Left ventricle myocardium superior (tissue), 1 donor: ENCODE measurements at places on chromosomes 2 and 18. TPM values are rescaled to one million over a fixed set of nuclear protein-coding genes. Genes with fewer than 3 reads are reported as not detected.

The APLF gene
- total RNA-seq, result 3.9 TPM

The LIMS3 gene
- 2.6 TPM for total RNA-seq

The HOXD4 gene
- 0.22 TPM for total RNA-seq

The C2orf72 gene
- total RNA-seq, result 0.07 TPM

The NR4A2 gene
- total RNA-seq, result 1.4 TPM

The IL36RN gene
- not detected for total RNA-seq

DNA sequence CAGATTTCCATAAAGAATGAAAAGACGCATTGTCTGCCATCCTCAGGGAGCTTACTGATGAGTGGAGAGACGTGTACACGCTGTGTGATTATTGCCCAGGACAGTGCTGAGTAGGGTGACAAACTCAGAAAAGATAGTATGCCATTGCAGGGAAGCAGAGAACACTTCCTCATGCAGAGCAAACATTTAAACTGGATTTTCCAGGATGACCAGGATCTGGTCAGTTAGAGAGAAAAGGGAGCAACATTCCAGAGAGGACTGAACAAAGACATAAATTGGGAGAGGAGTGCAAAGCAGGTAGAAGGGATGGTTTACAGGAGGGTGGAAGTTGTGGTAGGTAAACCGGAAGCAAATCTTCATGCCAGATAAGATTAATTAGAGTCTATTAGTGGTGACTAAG lies 2.3 kb downstream of the SLC9A2 start:
- DNase-seq, result no peak

DNA sequence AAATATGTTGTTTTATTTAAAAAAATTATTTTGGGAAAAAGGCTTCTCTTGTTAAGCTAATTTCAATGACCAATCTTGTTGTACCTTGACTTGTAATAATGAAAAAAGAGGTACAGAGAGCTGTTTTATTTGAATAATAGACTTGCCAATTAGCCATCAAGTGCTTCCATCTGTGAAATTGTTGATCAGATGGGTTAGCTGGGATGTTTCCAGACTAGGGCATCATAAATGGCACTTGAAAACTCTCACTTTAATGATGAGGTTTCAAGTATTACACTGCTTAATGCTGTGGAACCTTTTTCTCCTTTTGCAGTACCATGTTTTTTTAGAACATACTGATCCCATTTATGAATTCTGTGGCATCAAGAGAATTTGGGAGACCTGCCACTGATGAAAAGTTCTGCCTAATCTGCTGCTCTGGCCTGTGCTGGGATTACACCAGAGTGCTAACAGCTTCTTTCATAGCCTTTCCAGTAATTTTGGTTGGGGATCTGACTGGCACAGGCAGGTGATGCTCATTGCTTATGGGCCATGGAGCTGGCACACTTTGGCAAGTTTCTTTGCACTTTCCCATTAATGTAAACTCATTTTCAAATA lies 24.2 kb downstream of the PSMD14 start:
- DNase-seq, result no peak

DNA sequence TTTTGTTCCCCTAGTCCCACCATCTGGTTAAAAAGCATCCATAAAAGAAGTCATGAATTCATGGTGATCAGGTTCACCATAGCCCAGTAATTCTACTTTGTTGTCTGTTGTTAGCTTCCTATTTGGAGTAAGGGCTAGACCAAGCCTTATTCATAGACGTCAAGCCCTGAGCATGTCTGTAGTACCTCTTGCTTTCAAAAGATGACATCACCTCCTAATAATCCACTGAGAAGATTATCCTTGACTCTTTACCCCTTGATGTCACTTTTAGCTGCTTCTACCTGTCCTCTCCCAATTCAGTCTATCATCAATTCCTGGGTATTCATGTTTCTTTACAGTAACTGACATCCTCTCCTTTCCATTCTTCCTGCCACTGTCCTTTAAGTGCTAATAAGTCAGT lies 90.1 kb downstream of the EML6 start:
- DNase-seq, result no peak

- no peak for DNase-seq
Observed at GRCh38 chr2:219789476-219789875, 162.0 kb downstream of the SLC4A3 start.

- peak; percentile 62 for DNase-seq
Observed at GRCh38 chr2:105671156-105671555, 73.6 kb upstream of the NCK2 start.

- no peak for DNase-seq
Observed at GRCh38 chr18:54786206-54786605, 42.1 kb upstream of the RAB27B start.

- no peak for DNase-seq
Observed at GRCh38 chr2:144546933-144547332, 27.0 kb upstream of the ZEB2 start.

DNA sequence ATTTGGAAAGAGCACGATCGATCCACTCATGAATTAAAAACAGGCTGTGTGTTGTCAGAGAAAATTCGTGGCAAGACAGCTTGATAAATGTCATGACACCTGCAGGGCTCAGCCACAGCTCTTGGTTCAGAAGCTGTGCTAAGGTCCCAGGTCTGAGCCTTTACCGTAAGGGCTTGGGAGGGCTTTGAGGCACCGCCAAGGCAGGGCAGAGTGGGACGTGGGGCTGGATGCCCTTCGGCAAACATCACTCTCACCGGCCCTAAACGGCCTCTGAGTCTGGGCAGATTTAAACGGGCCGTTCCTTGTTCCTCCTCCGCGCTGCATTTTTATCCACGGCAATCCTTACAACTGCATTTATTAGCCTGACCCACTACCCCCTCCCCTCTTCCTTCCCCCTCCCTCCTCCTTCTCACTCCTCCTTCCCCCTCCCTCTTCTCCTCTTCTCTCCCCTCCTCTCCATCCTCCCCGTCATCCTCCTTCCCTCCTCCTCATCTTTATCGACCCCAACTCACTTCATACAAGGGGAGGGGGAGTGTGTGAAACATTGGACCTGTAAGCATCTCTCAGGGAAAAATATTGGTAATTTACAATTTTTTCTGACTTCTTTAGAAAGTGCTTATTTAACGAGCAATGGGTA lies 33.9 kb downstream of the MBP start:
- DNase-seq, result no peak

DNA sequence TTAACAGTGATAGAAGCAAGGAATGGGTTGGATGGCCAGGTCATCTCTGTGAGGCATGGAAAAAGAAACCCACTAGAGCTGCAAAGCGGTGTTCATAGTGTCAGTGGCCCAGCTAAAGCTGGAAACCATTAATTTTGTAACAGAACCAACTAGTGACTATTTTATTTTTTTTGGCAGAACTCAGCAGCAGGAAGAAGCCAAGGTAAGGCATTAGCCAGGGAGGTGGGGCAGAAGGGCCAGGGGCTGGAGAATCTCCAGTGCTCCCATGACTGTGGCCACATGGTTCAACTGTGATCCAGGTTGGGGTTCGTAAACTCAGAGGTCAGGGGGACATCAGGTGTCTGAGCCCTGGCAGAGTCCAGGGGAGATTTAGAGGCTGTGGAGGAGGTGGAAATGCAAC lies 25.9 kb upstream of the YES1 start:
- no peak for DNase-seq

DNA sequence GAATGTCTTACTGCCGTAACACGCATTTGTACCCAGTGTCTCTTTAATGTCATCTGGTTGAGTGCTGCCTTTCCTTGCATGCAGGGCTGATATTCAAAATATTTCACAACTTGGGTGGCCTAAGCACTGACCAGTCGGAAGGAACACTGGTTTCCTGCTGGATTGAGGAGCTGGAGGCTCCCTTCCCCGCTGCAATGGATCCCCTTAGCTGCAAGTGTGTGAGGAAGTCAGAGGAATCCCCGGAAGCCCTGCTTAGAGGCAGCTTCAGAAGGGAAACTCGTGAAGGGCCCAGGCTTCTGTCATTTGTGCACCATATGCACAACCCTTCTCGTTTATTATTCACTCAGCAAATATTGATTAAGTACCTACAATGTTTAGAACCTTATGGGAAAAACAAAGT lies 33.2 kb upstream of the SP3 start:
- no peak for DNase-seq

DNA sequence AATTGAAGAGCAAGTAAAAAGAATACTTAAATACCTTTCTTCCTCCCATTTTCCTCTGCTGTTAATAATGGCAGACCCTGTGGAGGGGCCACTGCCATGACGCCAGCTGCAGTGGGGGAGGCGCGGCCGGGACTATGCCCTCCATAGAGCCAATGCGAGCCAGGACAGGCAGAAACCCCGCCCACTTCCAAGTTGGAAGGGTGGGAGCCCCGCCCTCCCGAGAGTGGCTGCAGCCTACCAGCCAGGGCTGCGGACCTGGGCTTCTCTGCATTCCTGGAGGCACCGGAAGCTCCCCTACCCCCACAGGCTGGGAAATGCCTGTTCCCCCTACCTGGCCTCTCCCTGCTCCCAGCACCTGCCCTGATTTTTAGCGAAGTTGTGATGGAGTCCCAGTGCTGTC lies 439.4 kb upstream of the CDH19 start:
- DNase-seq, result peak; percentile 14

DNA sequence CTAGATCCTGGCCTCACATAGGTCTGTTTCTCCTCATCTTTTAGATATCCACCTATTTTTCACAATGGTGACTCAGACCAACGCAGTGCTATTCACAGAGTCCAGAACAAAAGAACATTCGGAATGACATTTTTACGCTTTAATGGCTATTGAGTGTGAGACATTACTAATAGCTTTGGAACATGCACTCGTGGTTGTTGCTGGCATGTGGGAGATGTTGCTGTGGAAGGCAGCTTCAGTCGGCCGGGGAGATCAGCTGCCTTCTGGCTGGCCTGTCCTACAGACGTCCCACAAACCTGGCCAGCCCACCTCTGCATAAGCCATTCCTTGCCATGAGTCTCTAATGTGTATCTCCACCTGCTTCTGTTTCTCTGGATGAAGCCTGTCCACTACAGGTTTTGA lies 3.4 kb downstream of the MBP start:
- DNase-seq, result no peak

DNA sequence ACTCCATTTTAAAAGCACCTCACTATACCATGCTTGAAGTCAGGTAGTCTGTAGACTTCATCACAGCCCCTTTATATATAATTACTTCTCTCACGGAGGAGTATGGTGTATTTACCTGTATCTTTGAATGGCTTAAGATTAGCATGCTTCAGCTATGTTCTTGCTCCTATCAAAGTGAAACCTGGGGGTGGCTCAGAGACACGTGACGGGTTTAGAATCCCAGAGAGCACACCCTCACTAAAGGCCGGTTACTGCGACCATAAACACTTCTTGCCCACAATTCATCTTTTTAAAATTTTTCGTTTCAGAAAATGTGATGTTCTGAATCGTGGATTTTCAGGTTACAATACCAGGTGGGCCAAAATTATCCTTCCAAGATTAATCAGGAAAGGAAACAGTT lies 3.6 kb downstream of the IAH1 start:
- no peak for DNase-seq

DNA sequence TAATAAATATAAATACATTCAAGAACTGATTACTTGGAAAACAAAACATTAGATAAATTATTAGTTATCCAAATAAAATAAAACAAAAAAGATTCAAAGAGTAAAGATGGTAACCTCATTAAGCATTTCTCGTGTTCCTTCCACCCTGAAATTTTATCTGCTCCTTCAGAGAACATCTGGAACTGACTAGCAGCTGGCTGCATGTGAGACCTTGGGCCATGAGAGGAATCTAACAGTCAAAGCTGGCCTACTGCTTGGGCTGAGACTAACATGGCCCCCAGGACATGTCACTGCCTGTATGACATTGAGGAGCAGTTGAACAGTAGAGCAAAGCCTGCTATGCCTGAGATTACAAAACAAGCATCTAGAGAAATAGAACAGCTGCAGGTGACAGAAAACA lies 208.5 kb upstream of the ZSWIM2 start:
- DNase-seq, result no peak

DNA sequence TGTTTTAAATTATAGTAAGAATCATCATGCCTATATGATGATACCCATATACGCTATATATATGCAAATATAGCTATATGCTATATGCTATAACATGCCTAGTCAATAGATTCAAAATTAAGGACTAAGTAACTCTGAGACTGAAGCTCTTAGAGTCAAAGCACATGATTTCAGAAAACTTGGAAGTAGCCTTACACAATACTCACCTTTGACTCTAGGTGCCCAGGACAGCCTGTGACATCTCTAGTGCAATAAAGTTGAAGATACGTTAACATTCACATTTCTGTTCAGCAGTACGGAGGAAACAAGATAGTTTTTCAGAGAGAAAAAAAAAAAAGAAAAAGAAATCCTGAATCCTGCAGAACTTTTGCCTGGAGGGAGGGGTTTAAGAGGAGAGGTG lies 149.7 kb upstream of the PIK3C3 start:
- no peak for DNase-seq

DNA sequence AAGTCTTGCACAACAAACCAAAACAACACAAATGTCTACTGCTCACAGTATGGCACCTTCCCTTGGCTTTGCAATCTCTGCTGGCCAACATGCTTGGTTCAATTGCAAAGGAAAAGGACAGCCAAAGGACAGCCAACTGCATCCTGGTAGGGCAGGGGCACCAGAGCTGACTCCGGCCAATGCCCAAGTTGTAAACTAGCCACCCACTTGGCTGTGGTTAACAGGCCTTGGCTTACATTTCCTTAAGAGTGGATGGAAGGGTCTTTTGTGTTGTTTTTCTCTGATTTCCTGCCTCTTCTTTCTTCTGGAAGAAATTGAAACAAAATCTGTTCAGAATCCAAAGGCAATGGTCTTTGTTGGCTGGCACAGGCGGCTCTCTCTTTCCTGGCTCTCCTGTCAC lies 119.1 kb upstream of the TRIB2 start:
- no peak for DNase-seq

- DNase-seq, result no peak
Observed at GRCh38 chr2:32289165-32289999, 11.7 kb downstream of the YIPF4 start.

GRCh38 chr18:76306685-76307292 lies 188.3 kb downstream of the ZNF516 start:
- DNase-seq, result no peak

- DNase-seq, result no peak
Observed at GRCh38 chr2:3606370-3607201, 11.7 kb downstream of the COLEC11 start.

DNA sequence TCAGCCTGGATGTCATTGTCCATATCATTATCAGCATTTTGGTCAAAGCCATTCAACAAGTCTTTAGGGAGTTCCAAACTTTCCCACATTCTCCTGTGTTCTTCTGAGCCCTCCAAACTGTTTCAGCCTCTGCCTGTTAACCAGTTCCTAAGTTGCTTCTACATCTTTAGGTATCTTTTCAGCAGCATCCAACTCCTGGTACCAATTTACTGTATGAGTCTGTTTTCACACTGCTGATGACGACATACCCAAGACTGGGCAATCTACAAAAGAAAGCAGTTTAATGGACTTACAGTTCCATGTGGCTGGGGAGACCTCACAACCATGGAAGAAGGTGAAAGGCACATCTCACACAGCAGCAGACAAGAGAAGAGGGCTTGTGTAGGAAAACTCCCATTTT lies 94.2 kb downstream of the GULP1 start:
- DNase-seq, result no peak
